ENCODE measurements at places on chromosomes 2 and 18. TPM values are rescaled to one million over a fixed set of nuclear protein-coding genes. Genes with fewer than 3 reads are reported as not detected.

DNA sequence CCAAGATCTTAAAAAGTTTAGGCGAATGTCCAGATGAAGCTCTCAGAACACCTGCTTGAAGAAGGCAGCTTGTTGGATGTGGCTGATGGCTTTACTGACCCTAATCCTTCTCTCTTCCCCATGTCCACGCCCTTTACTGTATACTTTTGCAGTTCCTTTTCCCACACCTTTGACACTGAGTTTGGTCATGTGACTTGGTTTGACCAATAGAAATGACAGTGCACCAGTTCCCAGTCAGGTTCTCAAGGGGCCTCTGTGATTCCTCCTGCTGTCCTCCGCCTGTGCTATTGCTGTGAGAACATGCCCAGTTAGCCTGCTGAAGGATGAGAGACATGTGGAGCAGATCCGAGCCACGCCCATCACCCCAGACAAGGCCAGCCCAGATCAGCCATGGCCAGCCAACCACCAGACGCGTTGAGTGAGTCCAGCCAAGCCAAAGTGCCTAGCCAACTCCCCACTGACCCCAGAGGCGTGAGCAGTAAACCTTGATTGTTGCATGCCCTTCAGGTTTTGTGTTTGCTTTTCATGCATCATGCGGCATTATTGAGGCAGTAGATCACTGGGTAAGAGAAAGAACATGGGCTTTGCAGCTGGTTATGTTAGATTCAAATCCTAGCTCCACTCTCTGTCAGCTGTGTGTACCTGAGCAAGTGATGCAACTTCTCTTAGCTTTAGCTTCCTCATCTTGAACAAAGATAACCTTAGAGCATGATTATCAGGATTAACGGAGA is 258.0 kb upstream of the SIX2 start:
- H3K36me3 ChIP-seq: no peaks in the 10 kb centered on the region
- H3K27me3 ChIP-seq: peaks cover 44% of the 10 kb centered on the region
- no peak overlapping the region for H3K4me3 ChIP-seq
- H3K4me1 ChIP-seq: peaks cover 3% of the 10 kb centered on the region
- H3K27ac ChIP-seq: no peak overlapping the region

DNA sequence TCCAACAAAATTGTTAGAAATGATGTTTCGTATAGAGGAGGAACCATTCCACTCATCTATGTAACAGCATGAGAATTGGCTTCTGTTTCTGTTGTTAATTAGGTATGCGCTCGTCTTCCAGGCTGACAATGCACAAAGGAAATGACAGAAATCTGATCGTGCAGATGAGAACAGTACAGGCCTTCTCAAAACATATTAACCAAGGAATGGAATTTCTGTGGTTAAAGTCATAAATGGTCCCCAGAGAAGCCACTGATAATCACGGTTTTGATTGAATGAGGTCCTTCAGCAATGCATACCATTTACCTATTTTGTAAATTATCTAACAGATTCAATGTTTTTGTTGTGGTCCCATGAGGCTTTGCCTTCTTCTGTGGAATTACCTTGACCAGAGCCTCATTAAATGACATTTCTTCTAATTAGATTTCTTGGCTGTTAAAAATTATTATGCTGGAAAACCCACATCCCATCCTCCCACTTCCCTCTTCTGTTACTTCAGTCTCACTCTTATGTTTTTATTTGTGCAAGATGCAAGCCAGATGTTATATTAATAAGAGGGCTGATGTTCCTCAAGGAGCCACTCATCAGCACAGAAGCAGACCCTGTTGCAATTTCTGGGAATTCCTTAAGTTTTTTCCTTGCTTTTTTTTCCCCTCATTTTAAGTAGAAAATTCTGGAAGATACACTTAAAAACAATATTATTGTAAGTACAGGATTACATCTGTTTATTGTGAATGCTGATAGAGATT is 395.8 kb downstream of the PID1 start:
- H3K36me3 ChIP-seq: no peaks in the 10 kb centered on the region
- H3K4me1 ChIP-seq: no peaks in the 10 kb centered on the region
- H3K27me3 ChIP-seq: no peaks in the 10 kb centered on the region

GRCh38 chr2:33320573-33320972 is 155.9 kb upstream of the RASGRP3 start:
- no peak overlapping the region for H3K4me3 ChIP-seq
- no peaks in the 10 kb centered on the region for H3K36me3 ChIP-seq
- peaks cover 37% of the 10 kb centered on the region for H3K4me1 ChIP-seq

- no peaks in the 10 kb centered on the region for H3K27me3 ChIP-seq
- no peaks in the 10 kb centered on the region for H3K36me3 ChIP-seq
- DNase-seq: no peak
- H3K4me3 ChIP-seq: no peak overlapping the region
Measured at GRCh38 chr2:121167411-121167810, 117.6 kb downstream of the TFCP2L1 start.

GRCh38 chr18:79151191-79151590 is 82.0 kb downstream of the ATP9B start:
- H3K36me3 ChIP-seq: peaks cover 14% of the 10 kb centered on the region
- no peaks in the 10 kb centered on the region for H3K27me3 ChIP-seq
- no peaks in the 10 kb centered on the region for H3K4me1 ChIP-seq
- no peak overlapping the region for H3K4me3 ChIP-seq
- DNase-seq: no peak
- no peak overlapping the region for H3K27ac ChIP-seq

GRCh38 chr2:70330476-70330875 is 28.6 kb upstream of the FAM136A start:
- DNase-seq: no peak
- no peak overlapping the region for H3K27ac ChIP-seq
- peaks cover 7% of the 10 kb centered on the region for H3K27me3 ChIP-seq
- no peaks in the 10 kb centered on the region for H3K36me3 ChIP-seq
- H3K4me1 ChIP-seq: no peaks in the 10 kb centered on the region

Gene CYP27C1
- not detected for total RNA-seq

DNA sequence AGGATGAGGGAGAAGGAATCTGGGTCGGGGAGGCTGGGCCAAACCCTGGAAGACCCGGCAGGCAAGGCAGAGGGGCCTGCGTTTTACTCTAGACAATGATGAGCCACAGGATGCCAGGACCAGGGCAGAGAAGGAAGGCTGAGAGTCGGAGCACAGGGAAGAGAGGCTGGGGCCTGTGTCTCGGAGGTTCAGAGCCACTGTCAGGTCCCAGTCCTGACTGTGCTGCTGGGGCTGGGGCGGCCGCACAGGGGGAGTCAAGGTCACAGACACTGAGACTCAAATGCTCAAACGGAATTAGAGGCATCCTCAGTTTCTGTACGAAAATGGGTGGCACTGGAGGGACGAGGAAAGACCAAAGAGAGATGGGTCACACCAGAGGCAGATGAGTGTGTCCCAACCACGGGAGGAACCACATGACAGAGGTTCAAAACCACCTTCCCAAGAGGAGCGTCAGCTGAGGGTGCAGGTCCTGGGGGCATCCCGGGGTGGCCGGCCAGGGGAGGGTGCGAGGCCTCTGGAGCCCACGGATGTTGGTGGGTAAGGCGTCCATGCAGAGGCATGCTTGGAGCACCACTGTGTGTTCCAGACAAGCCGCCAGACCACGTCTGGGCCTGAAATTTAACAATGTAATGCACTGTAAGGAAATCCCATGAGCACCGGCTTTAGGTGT is 14.7 kb downstream of the HDAC4 start:
- H3K27me3 ChIP-seq: no peaks in the 10 kb centered on the region
- H3K27ac ChIP-seq: no peak overlapping the region
- H3K4me3 ChIP-seq: no peak overlapping the region
- peaks cover 23% of the 10 kb centered on the region for H3K4me1 ChIP-seq

- peak overlapping the region; percentile 59 for H3K27ac ChIP-seq
- peak overlapping the region; percentile 69 for H3K4me3 ChIP-seq
- peaks cover 55% of the 10 kb centered on the region for H3K36me3 ChIP-seq
Measured at GRCh38 chr2:143132355-143132754, 3.1 kb downstream of the ARHGAP15 start.

GRCh38 chr2:111050701-111051376 is 69.9 kb upstream of the BCL2L11 start:
- H3K4me1 ChIP-seq: peaks cover 14% of the 10 kb centered on the region
- no peaks in the 10 kb centered on the region for H3K36me3 ChIP-seq
- no peak for DNase-seq
- no peak overlapping the region for H3K4me3 ChIP-seq
- H3K27me3 ChIP-seq: peaks cover 71% of the 10 kb centered on the region
- no peak overlapping the region for H3K27ac ChIP-seq

GRCh38 chr2:217903142-217903858 is 99.5 kb downstream of the TNS1 start:
- H3K27ac ChIP-seq: peak overlapping the region; percentile 48
- H3K27me3 ChIP-seq: peaks cover 26% of the 10 kb centered on the region
- DNase-seq: no peak
- H3K4me3 ChIP-seq: no peak overlapping the region

DNA sequence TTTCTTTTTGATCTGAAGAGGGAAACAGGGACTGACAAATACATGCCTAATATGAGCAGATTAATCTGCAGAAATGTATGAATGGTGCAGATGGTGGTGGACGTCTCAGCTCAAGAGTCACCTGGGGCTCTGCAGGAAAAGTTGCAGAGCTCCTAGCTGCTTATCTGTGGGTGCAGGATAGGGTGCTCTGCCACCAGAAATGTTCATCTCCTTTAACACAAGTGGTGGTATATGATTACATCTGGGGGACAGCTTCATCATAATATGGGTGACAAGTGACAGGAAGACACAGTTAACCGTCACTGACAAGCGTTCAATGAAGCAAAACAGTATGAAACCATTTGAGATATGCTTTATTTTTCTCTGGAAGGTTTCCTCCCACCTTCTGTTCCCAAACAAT is 121.2 kb upstream of the LINC00305 start:
- H3K4me3 ChIP-seq: no peak overlapping the region
- no peaks in the 10 kb centered on the region for H3K27me3 ChIP-seq
- DNase-seq: no peak

Gene SPAG16
- 8.5 TPM for total RNA-seq

GRCh38 chr2:161992531-161992930 is 81.5 kb downstream of the DPP4 start:
- DNase-seq: peak; percentile 77
- H3K36me3 ChIP-seq: peaks cover 78% of the 10 kb centered on the region
- peak overlapping the region; percentile 100 for H3K27ac ChIP-seq
- no peaks in the 10 kb centered on the region for H3K27me3 ChIP-seq

Gene FBXO48
- 5.4 TPM for total RNA-seq

Gene MROH2A
- total RNA-seq: not detected

Gene PCARE
- total RNA-seq: not detected

GRCh38 chr18:59861963-59862819 is 37.6 kb upstream of the PMAIP1 start:
- no peak overlapping the region for H3K4me3 ChIP-seq
- no peak for DNase-seq
- no peaks in the 10 kb centered on the region for H3K27me3 ChIP-seq
- no peaks in the 10 kb centered on the region for H3K36me3 ChIP-seq
- H3K27ac ChIP-seq: no peak overlapping the region

GRCh38 chr2:241862775-241863535 is 4.3 kb upstream of the PDCD1 start:
- no peak for DNase-seq
- peak overlapping the region; percentile 73 for H3K27ac ChIP-seq
- H3K36me3 ChIP-seq: peaks cover 25% of the 10 kb centered on the region
- H3K4me3 ChIP-seq: peak overlapping the region; percentile 68
- H3K27me3 ChIP-seq: peaks cover 20% of the 10 kb centered on the region
- peaks cover 80% of the 10 kb centered on the region for H3K4me1 ChIP-seq

DNA sequence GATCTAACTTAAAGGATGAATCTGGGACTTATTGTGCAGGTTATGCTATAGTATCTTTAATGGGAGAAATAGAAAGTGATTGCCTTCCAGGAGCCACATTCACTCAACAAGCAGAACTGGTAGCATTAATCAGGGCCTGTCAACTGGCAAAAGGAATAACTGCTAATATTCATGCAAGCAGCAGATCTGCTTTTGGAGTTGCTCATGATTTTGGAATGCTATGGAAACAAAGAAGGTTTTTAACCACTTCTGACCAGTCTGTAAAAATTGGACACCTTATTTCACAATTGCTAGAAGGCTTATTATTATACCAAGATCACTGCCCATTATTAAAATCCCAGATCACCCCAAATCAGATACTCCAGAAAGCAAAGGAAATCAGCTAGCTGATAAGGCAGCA is 200.4 kb downstream of the MREG start:
- peaks cover 17% of the 10 kb centered on the region for H3K4me1 ChIP-seq
- H3K27ac ChIP-seq: no peak overlapping the region
- DNase-seq: no peak
- H3K27me3 ChIP-seq: peaks cover 11% of the 10 kb centered on the region
- no peak overlapping the region for H3K4me3 ChIP-seq

- no peak overlapping the region for H3K27ac ChIP-seq
- no peak for DNase-seq
- H3K4me1 ChIP-seq: no peaks in the 10 kb centered on the region
- H3K36me3 ChIP-seq: no peaks in the 10 kb centered on the region
Measured at GRCh38 chr18:52200406-52200805, 139.6 kb upstream of the DCC start.

Measured in activated CD4-positive, alpha-beta memory T cell treated with anti-CD3 and anti-CD28 coated beads, Interleukin-2, amount 10 ng/mL, durations not matched to agents 7 days and 5 days (primary cell).